ENCODE measurements at places on chromosomes 5 and 9.

DNA sequence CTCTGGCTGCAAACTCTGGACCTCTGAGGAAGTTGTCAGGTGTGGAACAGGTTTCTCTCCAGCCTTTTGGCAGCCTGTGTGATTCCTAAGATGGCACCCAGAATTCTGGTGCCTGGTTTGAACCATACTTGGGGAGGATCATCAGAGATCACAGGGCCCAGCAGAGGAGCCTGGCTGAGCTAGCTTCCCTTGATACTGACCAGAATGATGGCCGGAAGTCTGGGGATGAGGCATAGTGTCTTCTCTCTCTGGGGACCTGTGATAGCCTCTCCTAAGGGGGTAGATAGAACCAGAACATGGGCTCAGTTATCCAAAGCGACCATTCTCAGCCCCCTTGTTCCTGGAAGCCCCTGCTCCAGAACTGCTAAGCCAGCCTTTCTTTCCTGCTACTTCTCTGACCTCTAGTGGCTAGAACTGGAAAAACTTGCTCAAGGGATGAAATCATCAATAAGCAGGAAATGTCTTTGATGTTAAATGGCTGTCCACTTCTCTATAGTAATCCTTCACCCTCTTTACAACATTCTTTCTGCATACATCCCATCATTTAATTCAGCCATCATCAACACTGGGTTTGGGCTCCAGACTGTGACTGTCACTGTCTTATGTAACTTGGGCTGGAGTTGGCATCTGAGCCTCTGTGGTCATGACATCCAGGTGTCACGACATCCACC is 55.1 kb downstream of the C9orf152 start:
- no peak for DNase-seq

GRCh38 chr9:100204796-100205195 is 105.8 kb downstream of the INVS start:
- no peak for DNase-seq

DNA sequence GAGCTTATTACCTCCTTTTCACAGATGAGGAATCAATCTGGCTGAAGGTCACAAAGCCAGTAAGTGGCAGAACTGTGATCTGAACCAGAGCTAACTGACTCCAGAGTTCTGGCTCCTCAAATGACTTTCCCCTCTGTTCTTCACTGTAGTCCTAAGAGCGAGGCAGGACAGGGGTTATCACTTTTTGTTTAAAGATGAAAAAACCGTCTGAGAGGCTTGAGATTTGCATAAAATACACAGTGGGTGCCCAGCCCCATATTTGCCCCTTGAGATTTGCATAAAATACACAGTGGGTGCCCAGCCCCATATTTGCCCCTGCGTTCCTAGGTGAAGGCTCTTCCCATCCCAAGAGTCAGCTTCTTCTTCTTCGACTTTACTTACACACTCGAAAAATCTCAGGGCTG is 667 bp downstream of the FBXO10 start:
- peak; percentile 35 for DNase-seq

DNA sequence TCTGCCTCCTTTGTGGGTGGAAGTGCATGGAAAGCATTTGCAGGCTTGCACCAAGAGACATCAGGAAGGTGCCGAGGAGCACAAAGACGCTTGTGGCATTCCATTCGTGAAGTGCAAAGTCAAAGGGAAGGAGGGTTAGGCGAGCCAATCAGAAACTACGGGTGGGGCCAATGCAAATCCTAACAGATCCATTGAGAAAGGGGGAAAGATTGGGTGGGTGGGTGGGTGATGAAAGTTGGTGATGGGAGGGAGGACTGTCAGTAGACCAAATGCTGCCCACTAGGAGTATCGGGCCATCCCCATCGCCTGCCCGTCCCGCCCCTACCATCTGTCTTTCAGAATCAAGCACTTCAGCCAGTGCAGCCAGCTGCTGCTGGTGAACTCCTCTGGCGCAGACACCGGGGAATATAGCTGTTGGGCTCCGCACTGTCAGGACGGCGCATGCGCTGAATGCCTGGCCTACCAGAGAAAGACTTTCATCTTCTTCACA is 17.1 kb upstream of the ANXA6 start:
- DNase-seq, result no peak

GRCh38 chr5:124419531-124419930 is 326.9 kb downstream of the ZNF608 start:
- no peak for DNase-seq

DNA sequence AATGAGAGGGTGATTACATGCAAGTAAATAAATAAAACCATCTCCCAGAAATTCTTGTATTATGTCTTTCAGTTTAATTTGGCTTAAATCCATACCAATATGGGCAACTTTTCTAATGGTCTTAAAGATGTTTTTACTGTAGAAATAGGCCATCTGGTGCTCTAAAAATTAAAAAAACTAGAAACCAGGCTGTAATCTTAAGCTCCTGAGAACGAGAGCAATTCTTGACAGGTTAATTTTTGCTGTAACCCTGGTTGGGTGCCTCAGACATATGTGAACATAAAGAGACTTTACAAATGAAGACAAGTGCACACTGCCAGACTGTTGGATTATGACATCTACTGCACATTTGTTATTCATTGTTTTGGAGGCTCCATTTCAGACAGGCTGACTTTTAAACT is 246.8 kb upstream of the DAB2 start:
- DNase-seq, result no peak

GRCh38 chr9:757246-757881 is 84.1 kb upstream of the DMRT1 start:
- peak; percentile 23 for DNase-seq

- no peak for DNase-seq
Measured at GRCh38 chr5:119079318-119079921, 8.5 kb downstream of the DMXL1 start.

GRCh38 chr5:439636-440035 is 3.3 kb upstream of the EXOC3 start:
- DNase-seq, result peak; percentile 5

GRCh38 chr9:17775656-17776055 is 196.8 kb downstream of the SH3GL2 start:
- no peak for DNase-seq

GRCh38 chr5:123881759-123882244 is 369.8 kb downstream of the CSNK1G3 start:
- no peak for DNase-seq

- no peak for DNase-seq
Measured at GRCh38 chr5:110251366-110251765, 475.1 kb downstream of the TMEM232 start.

DNA sequence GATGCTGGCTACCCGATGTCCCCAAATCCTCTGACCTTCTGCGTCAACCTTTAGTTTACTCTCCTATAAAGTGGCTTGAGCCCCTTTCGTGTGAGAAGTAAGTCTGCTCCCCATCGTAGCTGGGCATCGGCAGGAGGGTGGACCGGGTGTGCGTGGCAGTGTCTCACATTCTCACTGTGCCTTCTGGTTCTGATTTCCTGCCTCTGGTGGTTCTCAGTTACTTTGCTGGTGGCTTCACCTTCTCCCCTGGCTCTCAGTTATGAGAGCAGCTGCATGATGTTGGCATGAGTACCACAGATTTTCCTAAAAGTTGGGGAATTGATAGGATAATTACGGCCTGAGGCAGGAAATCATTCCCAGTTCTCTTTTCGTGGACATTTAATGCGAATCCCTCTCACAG is 47.0 kb upstream of the RPS23 start:
- DNase-seq, result no peak

- no peak for DNase-seq
Measured at GRCh38 chr5:142006363-142007236, 6.2 kb downstream of the GNPDA1 start.

- DNase-seq, result no peak
Measured at GRCh38 chr9:133321411-133321935, 14.5 kb downstream of the SURF6 start.

GRCh38 chr5:103541569-103541968 is 21.0 kb downstream of the NUDT12 start:
- no peak for DNase-seq

DNA sequence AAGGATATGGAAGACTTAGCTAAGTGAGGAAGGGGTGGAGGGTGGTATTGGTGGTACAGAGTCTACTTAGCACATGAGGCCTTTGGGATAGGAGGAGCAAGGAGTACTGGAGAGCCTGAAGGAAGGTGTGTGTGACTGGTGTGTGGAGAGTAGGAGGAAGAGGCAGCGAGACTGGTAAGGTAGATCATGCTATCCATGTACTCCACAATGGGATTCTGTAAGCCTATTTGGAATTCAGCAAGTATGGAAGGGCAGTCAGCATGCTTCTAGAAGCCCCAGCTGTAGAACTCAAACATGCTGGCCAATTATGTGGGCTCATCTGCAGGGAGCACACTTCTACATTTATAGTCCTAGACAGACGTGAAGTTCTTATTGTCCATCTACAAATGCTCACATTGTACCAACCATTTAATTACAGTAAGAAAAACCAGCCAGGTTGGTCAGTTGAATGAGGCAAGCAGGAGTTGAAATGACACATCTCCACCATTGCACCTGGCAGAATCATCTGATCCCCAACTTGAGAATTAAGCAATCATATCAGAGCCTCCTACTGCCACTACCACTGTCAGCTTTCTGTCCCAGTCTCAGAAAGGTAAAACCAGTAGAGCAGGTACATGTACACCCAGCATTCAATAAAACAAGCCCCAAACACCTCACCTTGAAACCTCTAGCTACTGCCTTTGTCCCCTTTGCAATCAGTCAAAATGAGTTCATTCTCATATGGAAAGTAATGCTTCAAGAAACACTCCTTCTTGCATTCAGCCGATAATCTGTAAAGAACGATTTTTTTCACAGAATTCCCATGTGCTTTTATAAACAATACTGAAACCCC is 60.9 kb upstream of the GLRX start:
- DNase-seq, result no peak

DNA sequence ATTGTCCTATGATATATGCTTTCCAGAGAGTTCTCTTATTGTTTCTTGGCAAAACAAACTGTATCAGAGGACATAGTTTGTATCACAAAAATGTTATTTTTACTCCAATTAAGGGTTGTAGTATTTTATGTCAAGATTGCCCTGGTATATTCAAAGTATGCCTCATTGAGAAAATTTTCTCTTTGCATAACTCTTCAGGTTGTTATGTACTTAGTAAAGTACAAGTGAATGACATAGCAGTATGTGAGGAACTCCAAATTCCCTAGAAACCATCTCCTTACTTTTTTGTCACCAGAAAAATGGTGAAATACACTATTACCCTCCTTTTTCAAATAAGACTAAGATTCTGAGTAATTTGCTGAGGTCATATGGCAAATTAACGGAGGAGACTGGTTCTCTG is 355.3 kb downstream of the NFIB start:
- no peak for DNase-seq

DNA sequence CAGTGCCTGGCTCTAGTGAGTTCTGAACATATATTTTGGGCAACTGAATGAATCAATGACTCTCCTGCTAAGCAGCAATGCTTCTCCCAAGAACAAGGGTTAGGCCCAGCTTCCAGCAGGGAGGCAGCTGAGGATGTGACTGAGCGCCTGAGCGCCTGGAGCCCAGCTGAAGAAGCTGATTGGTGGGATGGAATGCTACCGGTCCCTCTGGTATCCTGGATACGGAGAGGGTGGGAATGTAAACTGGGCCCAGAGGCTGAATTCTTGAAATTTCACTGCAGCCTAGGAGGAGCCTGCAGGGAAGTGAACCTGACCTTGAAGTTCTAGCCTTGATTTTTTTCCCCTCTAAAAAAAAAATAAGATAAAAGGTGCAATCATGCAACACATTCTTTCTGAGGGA is 43.2 kb downstream of the WWC1 start:
- DNase-seq, result no peak

DNA sequence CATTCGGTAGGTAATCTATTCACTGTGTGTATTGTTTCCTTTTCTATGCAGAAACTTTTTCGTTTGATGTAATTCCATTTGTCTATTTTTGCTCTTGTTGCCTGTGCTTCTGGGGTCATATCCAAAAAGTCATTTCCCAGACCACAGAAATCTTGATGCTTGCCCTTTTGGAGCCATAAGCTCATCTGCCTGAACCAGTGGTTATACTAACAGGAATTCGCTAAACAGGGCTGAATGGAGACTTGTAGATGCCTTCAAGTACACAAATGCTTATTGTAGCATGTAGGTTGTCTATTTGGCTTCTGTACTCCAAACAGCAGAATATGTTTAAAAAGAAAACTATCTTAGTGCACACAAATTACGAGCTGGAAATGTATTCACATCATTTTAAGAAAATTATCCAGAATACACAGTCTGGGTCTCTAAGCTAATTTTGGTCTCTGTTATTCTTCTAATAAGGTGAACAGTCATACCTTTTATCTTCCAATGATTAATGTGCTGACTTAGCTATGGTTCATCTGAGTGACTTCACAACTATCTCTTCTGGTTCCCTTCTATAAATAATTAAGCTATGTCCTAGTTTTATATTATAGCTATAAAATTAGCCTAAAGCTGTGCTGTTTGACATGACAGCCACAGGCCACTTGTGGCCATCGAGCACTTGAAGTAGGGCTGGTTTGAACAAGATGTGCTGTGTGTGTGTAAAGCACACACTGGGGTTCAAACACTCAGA is 87.6 kb downstream of the DAPK1 start:
- DNase-seq, result no peak

DNA sequence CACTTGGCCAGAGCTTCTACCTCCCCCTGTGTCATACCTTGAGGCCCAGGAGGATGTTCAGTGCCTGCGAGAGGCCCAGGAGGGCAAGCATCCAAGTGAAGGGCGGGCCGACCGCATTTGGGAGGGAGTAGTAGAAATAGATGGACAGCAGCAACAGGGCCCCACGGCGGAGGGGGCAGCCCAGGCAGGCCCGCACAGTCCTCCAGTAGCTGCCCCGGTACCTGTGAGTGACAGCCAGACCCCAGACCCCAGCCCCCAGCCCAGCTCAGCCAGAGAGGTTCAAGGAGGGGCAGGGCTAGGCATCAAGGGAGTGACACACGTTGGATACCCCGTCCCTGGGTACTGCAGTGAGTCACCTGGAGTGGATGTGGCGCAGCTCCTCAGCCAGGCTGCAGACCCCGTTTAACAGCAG is 1.4 kb downstream of the STING1 start:
- no peak for DNase-seq

GRCh38 chr5:132747616-132748440 is 602 bp downstream of the CCNI2 start:
- peak; percentile 50 for DNase-seq

DNA sequence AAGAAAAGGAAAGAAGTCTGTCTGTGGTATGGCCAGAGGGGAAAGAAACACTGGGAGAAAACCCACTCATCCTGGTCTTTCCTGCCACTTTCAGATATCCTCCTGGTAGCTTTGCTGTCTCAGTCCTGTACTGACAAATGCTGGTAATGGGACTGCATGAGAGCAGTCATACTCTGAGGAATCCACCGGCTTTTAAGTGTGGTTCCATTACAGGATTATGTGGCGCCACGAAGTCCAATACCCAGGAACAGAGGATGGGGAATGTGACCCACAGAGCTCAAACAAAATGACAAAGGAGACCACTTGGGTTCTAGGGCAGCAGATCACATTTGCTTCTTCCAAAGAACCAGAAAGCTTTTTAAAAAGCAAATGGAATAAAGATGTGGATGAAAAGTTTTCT is 26.3 kb upstream of the FBP1 start:
- DNase-seq, result no peak
